ENCODE measurements at places on chromosomes 6 and 20.

DNA sequence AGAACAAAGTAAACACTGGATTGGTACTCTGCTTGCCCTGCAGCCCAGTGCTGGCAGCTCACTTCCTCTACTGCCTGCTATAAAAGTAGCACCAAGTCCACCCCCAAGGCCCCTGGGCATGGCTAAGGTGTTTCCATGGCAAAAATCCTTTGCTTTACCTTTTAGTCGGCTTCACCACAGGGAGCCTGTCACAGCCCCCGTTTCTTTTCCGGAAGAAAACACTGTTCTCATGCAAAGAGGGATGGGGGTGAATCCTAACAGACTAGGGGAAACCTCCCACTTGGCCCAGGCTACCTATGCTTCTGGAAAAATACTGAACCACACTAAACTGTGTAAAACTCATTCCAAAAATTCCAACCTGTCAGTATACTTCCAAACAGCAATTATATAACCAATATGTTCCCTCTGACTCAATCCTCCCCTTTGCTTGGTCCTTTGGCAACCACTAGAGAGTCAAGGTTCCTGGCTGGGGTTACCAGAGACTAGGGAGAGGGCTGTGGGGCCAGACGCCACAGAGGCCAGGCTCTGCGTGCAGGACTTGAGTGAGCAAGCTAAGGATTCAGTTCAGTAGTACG, 16.1 kb downstream of the PPIL1 start:
- DNase-seq, result no peak

GRCh38 chr6:163287626-163288025, 126.9 kb upstream of the QKI start:
- DNase-seq, result no peak

- no peak for DNase-seq
These were observed 397.1 kb downstream of the ARHGAP18 start for GRCh38 chr6:129312880-129313279.

GRCh38 chr20:34491226-34491931, 24.8 kb upstream of the DYNLRB1 start:
- no peak for DNase-seq

DNA sequence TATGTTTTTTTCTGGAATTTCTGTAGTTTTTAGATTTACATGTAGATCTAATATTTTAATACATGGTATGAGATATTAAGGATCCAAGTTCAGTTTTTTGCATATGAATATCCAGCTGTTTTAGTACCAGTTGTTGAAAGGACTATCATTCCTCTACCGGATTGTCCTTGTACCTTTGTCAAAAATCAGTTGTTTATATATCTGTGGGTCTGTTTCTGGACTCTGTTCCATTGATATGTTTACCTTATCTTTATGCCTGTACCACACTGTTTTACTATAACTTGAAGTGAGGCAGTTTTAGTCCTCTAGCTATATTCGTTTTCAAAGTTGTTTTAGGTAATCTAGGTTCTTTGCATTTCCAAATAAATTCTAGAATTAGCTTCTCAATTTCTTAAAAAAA, 47.7 kb downstream of the CBFA2T2 start:
- no peak for DNase-seq

DNA sequence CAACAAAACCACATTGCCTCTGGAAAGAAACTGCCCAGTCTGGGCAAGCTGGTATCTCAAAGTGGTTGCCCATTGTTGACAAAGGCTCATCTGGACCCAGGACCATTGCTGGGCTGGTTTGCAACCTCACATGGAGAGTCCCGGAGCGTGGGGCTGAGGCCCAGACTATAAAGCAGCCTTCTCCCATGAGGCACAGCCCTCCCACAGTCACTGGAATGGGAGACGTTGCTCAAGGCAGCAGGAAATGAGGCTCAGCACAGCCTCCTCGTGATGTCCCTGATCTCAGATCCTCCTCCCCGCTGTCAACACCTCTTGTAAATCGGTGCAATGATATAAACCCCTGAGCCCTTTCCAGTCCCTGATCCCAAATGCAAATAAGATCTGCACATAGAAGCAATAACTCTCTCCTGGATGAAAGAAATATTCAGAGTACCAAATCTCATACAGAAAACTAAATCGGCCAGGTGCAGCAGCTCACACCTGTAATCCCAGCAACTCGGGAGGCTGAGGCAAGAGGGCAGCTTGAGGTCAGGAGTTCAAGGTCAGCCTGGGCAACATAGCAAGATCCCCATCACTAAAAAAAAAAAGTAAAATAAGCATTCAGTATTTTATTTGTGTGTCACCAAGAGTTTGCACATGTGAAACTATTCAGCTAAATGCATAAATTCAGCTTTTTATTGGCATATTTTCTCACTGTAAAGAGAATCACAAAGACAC, 103.0 kb upstream of the RREB1 start:
- DNase-seq, result no peak

GRCh38 chr6:75219263-75219662, 13.4 kb upstream of the COL12A1 start:
- DNase-seq, result no peak

DNA sequence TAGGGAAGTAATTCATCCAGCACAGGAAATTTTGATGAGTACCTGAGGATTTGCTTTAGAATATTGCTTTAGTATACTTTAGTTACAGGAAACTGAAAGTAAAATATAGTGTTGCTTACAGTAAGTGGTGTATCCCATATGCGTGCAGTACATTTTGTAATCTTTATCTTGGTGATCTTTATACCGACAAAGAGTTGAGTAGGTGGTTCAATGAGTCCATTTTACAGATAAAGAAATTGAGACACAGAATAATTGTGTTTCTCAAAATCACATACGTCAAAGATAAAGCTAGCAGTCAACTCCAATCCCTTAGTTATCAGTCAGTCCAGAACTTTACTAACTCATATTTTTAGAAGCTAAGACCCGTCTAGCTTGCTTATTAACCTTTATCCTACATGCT, 65.8 kb upstream of the E2F3 start:
- DNase-seq, result no peak

GRCh38 chr20:2314759-2315439, 19.1 kb downstream of the TGM3 start:
- no peak for DNase-seq

- no peak for DNase-seq
These were observed 33.2 kb upstream of the TRAM2 start for GRCh38 chr6:52610011-52610410.

DNA sequence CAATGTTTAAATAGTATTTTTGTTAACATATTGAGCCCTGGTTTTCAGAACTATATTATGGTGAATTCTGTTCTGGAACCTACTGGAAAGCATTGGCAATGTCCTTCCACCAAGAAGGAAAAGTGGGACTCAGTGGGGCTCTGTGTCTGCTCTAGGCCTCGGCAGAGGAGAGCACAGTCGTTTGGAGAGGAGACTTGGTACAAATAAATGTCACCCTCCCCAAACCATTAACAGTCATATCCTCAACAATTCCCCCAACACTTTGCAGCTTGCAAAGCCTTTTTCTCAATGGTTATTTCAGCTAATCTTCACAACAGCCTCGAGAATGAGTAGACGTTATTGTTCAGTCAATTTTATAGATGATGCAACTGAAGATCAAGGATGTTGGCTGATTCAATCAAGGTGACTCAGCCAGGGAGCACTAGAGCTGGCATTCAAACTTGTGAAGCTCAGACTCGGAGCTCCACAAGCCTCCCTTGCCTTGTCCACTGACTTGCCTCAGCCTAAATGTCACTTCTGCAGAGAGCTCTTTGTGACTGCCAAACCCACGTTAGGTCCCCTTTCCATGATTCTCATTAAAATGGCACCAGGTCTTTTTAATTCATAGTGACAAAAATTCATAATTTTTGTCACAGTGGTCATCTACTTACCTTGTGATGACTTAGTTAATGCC, 60.6 kb downstream of the TOX2 start:
- no peak for DNase-seq

GRCh38 chr6:56420296-56420695, 172.9 kb upstream of the COL21A1 start:
- no peak for DNase-seq

DNA sequence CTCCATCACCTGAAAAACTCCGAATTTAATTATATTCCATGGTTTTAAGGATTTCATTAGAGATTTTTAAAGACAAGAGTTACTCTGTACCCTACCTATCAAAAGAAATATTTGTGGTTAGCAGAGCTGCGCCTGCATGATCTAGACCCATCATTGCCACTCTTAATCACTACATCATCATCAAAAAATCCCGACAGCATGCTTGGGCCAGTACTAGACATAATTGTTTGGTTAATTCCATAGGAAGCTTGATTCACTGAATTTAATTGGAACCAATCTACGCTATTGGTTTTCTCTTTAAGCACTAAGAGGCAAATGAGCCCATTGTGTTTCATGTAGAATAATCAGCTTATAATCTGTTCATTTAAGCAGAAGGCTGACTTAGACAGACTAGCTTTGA, 33.4 kb upstream of the RNF217 start:
- no peak for DNase-seq

GRCh38 chr6:170176898-170177771, 113.7 kb downstream of the DLL1 start:
- DNase-seq, result no peak

DNA sequence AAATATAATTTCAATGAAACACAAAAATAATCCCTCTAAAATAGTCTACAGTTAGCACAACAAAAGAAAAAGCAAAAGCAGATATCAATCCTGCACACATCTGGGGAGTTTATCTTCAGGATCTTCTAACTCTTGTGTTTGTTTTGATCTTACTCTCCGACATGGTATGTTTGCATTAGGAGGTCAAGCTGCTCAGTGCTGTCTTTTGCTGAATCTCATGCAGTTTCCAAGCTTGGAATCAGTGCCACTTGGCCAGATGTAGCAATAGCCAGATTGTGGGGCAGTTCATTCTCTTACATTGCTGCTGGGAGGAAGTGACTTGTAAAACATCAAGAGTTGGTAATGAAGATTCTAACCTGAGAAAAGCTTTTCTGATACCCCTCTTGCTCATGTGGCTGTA, 29.5 kb downstream of the RIOK1 start:
- DNase-seq, result no peak

- no peak for DNase-seq
These were observed 47.7 kb downstream of the STAU1 start for GRCh38 chr20:49140411-49140810.

- no peak for DNase-seq
These were observed 179.1 kb downstream of the DOK5 start for GRCh38 chr20:54654450-54654849.

DNA sequence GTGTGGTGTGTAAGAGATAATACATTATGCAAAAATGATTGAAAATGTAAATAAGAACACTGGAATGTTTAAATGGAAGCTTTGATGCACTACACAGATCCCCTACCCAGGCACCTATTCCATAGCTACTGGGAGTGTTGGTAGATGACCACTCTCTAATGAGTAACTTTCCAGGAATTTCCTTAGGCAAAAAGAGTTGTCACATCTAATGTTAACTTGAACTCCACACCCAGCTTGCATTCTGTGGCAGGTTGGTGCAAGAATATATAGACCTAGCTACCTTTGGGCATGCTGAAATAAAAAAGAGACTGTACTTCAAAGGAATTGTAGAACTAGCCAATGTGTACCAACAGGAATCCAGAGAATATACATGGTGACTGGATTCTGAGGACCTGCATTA, 1254.2 kb upstream of the EYS start:
- no peak for DNase-seq

DNA sequence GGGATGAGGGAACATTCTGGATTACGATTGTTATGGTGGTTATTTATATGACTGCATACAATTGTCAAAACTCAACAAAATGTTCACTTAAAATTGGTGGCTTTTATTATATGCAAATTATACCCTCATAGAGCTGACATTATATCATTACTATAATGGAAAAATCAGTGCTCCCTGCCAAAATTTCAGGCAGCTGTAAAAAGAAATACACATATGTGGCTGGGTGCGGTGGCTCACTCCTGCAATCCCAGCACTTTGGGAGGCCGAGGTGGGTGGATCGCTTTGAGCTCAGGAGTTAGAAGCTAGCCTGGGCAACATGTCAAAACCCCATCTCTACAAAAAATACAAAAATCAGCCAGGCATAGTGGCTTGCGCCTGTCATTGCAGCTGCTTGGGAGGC, 75.8 kb upstream of the SULF2 start:
- no peak for DNase-seq

DNA sequence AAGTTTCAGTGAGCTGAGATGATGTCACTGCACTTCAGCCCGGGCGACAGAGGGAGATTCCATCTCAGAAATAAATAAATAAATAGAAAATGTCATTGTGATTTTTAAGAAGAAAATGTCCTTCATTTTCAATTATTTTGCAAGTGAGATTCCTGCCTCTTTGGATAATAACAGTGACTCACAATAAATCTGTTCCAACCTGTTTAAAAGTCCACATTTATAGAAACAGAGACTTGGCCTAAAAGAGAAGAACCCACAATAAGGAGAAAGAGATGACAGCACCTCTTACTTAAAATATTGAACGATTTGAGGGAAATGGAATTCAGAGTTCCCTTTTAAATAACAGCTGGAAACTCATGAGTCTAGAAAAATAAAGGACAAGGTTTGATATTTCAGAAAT, 373.4 kb upstream of the NOX3 start:
- no peak for DNase-seq

- no peak for DNase-seq
These were observed 118.8 kb upstream of the NRN1 start for GRCh38 chr6:6125495-6125894.

DNA sequence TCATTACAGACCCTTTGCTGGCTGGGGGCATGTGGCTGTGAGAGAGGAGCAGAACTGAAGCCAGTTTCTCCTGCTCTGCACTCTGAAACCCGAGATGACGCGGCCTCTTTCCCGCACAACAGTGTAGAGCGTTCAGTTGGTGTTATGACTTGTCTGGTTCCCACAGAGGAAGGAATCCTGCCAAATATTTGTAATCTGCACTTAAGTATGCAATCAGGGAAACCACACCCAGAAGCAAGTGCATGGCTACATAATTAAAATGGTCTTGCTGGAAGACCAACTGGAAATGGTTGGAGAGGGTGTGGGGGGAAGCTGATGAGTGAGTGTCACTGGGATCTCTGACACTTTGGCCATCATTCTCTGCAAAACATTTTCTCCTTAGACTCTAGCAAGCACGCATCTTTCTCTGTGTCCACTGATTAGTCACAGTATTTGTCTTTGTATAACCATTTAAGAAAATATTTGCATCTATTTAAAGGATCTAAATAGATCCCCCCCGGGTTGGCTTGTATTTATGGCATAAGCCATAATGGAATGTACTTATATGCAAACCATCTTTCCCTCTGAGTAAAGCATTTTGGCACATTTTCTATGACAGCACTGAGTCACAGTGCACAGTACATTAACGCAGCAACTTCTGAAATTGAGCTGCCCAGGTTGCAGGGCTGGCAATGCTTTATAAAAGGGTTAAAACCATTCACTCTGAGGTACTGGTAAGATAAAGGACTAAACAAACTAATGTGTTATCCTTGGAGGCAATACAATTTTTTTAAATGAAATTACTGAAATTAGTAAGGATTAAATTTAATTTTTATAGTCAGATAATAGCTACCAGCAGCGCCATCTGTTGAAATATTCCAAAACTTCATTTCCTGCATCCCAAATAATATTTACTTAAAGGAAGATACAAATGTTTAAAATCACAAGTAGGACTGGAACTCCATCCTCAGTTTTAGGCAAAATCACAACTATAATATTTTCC, 76.7 kb downstream of the FOXC1 start:
- DNase-seq, result no peak
